NCI-H2029 (cell line): ENCODE measurements at places on chromosomes 4 and X.

DNA sequence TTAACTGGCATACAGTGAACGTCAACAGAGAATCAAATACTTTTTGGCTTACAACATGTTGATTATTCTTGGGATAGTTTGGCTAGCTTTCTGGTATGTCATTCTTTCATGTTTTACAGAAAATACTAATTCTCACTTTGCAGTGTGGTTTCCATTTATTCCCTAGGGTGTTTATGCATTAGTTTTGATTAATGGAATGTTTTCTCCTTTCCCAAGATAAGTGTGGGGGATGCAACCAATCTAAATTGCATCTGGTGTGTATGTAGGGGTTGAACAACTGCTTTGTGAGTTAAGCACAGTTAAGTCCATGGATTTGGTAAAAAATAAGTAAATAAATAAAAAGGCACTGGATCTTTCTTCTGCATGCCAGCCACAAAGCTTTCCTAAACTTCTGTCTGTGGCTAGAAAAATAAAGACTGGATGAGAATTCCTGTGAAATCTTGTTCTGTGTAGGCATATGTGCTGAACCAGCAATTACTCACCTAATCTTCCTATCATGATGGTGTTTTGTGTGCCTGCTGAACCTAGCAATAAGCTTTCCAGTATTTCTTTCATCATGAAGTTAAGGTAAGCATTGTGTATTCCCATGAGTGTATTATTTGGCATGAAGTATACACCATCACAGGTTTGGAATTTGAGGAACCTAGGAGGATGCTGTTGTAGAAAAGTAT, 50.6 kb upstream of the TENM3 start:
- DNase-seq, result no peak

- no peak for DNase-seq
These were observed 108.3 kb downstream of the TENM3 start for GRCh38 chr4:182351485-182351884.

- DNase-seq, result no peak
These were observed 35.8 kb downstream of the PSAPL1 start for GRCh38 chr4:7398788-7399439.

DNA sequence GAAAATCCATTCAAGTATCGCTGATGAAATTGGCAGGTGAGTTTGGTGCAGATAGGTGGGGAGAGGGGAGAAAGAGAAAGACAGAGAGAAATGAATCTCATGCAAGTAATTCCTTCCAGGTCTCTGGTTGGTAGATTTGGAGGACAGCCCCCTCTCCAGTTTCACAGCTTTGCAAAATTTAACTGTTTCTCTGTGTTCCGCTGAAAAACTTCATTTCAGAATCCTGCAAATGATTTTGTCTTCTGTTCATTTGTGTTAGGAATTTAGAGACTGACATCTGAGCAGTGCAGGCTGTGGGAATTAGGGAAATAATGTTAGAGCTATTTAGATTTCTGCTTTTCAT, 328.5 kb downstream of the FBXW7 start:
- DNase-seq, result no peak

DNA sequence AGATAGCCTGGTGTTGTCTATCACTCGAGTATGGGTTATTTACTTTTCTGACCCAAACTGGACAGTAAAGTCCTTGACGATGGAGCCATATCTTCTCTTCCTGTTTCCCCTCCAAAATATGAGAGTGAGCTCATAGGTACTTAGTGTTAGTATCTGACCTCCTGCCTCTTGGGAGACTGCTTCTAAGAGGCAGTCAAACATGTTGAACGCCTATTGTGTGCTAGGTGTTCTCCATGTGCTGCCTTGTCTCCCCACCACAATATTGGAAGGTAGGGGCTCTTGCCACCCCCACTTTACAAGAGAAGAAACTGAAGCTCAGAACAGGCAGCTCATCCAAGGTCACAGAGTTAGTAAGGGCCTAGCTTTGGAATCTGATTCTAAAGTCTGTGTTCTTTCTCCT, 8.3 kb downstream of the EFNB1 start:
- no peak for DNase-seq

DNA sequence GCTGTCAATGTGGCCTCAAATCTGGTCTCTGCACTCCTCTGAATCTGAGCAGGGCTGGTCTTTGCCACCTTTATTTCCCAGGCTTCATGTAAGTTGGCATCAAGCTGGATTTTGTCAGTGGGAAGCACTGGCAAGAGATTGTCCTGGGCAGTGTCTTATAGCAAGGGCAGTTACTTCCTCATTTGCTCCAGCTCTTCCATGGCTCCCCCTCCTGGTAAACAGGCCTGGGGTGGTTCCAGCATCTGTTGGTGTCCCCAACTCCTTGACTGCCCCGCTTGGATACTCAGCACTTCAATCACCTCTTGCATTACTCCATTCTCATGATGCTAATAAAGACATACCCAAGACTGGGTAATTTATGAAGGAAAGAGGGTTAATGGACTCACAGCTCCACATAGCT, 15.0 kb upstream of the REST start:
- DNase-seq, result no peak

DNA sequence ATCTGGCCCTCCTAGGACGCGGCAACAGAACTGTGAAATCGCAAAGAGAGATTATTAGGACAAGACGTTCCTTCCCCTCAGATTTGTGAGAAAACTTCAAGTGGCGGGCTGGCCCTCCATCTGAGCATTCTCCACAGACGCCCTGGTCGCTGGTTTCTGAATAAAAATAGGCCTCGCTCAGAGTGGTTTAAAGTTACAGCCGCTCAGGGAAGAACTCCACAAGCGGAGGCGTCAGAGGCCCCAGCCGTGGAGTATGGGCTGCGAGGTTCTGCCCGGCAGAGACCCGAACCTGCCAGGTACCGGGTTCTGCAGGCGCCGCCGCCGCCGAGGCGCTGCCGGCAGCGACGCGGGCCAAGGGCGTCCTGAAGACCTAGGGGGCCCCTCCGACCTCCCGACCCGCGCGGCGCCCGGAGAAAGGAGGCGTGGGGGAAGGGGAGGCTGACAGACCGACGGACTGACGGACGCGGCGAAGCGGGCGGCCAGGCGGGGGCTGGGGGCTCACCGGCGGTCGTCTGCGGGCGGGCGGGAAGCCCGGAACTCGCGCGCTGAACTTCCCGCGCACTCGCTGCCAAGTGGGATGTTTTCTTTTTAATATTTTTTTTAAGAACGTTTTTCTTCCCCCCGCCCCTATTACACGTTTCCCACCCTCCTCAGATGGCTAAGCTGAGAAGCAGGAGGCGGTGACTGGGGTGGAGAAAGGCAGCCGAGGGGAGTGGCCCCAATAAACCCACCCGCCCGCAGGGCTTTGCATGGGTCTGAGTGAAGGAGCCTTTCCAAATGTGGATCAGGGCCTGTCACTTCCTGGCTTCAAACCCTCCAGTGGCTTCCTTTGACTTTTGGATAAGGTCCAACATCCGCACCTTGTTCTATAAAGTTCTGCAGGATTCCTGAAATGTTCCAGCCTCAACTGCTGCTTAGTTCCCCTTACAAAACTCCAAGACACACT, at the start of gene PABPC4L:
TSS of gene PABPC4L (minus strand) at position 574 of the 946 bp plus-strand sequence. CDS start 770 bp downstream, outside the sequence.
- DNase-seq, result no peak
